OCI-M1 (cell line): ENCODE measurements at places on chromosomes 2 and 18.

DNA sequence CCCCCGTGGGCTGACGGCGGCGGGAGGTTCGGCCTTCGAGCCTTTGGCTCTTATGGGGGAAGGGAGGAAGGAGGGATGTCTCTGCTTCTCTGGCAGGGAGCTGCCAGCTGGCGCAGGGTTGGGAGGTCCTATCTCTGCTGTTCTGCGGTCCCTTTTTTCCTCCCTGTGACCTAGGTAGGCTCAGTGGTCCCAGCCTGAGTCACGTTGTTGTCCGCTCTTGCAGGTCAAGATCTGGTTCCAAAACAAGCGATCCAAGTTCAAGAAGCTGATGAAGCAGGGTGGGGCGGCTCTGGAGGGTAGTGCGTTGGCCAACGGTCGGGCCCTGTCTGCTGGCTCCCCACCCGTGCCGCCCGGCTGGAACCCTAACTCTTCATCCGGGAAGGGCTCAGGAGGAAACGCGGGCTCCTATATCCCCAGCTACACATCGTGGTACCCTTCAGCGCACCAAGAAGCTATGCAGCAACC is 2.5 kb downstream of the DLX1 start:
- DNase-seq: no peak

DNA sequence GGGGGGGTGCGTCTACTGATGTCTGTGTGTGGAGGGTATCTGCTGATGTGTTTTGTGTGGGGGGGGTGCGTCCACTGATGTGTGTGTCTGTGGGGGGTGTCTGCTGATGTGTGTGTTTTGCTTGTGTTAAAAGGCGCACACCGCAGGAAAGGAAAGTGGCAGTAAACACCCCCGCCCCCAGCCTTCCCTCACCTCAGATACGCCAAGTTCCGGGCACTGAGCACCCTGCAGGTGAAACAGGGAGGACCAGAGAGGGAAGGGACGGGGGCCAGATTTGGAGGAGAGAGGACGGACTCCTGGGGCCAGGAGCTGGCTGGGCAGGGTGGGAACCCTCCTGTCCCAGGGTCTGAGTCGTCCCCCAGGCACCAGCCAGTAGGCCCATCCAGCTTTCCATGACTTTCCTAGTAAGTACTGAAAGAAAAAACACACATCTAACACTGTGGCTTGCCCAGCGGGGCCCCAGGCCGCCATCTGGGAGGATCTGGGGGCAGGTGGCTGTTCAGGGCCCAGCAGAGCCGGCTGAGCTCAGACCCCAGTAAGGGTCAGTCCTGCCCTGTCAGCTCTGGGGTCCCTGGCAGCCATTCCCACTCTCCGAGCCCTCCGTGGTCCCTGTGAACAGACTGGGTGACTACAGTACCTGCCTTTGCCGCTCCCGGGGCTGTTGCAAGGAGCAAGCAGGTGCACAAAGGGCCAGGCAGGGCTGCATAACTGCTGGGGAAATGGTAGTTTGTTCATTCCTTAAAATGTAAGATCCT is 126.9 kb downstream of the NFATC1 start:
- DNase-seq: no peak

DNA sequence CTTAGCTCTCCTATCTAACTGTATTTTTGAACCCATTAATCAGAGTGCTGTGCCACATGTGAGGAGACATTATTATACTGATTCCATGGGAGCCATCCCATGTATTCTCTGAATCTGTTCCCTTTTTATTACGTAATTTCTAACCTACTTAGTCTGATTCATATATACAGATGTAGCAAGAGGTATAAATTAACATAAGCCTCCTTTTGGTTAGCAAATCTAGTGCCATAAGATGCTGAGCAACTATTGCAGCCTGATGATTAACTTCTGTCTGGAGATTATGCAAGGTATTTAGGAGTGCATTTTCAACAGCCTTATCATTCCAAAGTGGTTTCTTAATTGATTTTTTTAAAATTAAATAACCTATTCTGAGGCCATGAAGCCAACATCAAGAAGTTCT is 114.1 kb upstream of the MSH2 start:
- no peak for DNase-seq

- DNase-seq: no peak
Measured at GRCh38 chr2:240460781-240461431, 25.4 kb downstream of the GPC1 start.

DNA sequence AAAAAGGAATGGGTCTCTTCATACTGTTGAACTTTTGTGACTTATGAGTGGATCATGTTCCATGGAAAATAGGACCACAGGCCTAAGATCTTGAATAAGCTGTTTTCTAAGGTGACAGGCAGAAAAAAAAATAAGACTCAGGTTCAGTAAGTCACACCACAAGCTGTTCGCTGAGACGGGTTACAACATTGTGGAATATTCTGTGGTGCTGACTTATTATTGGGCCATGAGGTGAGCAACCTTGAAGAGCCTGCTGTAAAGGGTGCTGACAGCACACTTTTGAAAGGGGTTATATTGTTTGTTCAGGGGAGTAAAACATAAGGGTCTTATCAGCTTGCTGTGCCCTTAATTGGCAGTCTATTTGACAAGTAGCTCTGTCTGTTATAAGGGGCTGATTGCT is 439.8 kb upstream of the SLC14A2 start:
- DNase-seq: no peak

- no peak for DNase-seq
Measured at GRCh38 chr2:39470580-39470979, 33.5 kb upstream of the MAP4K3 start.

DNA sequence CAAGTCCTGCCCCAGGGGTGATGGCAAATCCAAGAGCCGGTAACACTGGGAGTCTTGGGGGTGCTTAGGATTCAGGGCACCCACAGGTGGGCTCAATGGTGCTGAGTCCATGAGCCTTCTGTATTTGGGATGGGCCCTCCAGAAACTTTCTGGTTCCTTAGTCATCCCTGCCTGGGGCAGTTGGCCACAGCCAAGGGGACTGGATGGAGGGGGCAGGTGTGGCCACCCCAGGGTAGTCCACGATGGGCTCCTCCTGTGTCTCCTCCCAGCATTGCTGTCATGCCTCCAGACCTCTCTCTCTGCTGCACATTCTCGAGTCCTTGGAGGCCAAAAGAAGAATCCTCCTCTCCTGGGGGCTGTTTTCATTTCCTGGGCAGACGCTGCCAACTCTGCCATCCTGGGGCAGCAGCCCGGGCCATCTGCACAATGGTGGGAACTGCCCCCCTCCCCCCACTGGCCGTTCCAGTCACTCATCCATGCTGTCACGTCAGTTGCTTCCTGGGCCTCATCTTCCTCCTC is 158.0 kb upstream of the TWIST2 start:
- DNase-seq: no peak

DNA sequence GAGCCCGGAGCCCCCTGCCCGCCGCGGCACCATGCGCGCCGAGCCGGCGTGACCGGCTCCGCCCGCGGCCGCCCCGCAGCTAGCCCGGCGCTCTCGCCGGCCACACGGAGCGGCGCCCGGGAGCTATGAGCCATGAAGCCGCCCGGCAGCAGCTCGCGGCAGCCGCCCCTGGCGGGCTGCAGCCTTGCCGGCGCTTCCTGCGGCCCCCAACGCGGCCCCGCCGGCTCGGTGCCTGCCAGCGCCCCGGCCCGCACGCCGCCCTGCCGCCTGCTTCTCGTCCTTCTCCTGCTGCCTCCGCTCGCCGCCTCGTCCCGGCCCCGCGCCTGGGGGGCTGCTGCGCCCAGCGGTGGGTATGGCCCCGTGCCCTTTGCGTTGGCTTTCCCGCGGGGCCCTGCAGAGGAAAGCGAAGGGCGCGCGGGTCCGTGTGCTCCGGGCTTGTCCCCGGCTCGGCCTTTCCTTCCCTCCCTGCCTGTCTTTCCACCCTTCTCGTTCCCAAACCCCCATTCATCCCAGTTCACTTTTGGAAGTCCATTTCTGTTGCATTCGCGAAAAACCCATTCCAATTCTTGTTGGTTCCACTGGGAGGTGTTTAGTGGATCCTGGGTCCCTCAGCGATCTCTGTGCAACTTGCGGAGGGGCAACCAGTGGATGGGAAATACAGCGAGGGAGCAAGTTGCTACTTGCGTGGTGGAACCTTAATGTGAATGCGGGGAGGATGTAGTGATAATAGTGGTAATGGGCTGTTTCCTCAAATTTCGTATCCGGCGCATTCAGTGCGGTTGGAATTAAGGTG is 599 bp downstream of the ADAM23 start:
- no peak for DNase-seq

GRCh38 chr18:45127405-45127804 is 446.7 kb downstream of the SETBP1 start:
- no peak for DNase-seq

- DNase-seq: no peak
Measured at GRCh38 chr2:67374481-67374880, 22.7 kb upstream of the ETAA1 start.

DNA sequence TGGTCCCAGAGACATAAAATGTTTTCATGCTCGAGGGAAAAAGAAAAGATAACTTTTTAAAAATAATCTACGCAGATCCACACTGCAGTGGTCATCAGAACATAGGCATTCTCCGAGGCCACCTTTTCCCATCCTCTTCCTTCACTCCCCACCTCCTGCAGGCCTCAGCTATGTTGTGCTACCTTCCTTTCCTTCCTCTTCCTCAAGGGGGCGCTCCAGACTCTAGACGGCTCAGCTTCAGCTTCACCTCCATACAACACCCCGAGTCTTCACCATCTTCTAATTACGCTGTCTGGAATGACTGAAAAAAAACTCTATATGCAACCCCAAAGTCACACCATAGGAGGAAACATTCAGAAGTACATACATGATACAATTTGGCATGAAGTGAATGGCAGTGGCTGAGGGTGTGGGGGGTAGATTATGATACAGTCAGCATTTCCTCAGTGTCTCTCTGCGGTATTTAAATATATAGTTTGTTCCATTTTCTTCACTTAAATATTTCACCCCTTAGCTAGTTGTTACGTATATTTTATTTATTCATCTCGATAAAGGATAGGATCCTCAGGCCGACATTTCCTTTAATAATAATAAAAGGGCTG is 583.6 kb downstream of the IRS1 start:
- DNase-seq: peak; percentile 84

GRCh38 chr2:135157856-135158255 is 105.8 kb downstream of the RAB3GAP1 start:
- DNase-seq: no peak

DNA sequence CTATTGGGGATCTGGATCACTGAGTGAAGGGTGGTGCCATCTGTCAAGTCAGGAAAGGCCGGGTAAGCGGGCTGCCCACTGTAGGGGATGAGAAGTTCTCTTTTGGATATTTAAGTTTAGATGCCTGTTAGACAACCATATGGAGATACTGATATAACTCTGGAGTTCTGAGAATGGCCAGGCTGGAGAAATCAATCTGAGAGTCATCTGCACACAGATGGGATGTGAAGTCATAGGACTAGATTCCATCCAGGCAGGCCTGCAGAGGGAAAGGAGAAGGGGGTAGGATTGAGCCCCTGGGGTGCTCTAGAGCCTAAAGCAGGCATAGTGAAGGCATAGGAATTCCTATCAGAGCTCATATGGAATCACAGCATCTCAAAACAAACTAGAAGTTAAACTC is 30.1 kb downstream of the SPRED2 start:
- no peak for DNase-seq

DNA sequence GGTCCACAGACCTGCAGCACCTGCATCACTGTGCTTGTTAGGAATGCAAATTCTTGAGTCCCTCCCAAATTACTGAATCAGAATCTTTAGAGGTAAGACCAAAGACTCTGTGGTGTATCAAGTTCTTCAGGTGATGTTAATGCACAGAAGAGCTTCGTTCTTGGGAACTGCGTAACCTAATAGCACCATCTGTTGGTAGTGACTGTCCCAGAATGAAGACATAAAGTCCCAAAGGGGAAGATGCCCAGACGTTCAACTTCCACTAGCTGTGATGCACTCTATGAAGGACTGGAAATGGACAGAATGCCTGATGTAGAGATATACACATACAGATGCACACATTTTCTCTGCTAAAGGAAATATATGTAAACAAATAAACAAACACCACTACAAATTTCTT is 576.0 kb downstream of the LRP1B start:
- DNase-seq: peak; percentile 81

DNA sequence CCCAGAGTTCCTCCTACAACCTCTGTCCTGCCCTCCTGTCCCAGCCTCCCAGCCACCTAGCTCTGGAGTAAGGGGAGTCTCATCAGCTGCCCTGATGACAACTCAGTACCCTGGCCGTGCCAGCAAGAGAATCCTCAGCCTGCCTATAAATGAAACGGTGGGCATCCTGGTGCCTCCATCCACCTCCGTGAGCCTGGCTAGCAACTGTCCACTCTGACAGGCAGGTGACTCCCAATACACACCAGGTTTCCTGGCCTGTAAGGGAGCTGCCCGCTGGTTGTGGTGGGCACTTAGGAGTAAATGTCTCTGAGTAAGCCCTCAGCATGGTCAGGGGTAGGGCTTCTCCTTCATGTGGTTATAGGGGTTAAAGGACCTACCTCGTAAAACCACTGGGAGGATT is 81.5 kb downstream of the XDH start:
- no peak for DNase-seq

DNA sequence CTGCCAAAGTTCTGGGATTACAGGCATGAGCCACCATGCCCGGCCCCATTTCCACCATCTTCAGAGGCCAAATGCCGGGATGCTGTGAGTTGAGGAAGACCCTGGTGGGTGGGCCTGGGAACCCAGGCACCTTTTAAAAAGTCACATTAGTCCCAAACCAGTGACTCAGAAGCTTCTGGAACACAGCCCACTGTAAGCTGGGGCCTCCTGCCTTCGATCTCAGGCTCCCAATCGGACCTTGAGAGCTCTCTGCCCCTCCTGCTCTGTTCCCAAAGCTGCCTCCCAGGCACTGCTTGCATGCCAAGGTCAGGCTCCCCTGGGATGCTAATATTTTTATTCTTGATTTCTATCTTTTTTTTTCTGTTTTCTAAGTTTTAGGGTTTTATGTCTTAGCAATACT is 4.2 kb downstream of the ADCY3 start:
- no peak for DNase-seq

DNA sequence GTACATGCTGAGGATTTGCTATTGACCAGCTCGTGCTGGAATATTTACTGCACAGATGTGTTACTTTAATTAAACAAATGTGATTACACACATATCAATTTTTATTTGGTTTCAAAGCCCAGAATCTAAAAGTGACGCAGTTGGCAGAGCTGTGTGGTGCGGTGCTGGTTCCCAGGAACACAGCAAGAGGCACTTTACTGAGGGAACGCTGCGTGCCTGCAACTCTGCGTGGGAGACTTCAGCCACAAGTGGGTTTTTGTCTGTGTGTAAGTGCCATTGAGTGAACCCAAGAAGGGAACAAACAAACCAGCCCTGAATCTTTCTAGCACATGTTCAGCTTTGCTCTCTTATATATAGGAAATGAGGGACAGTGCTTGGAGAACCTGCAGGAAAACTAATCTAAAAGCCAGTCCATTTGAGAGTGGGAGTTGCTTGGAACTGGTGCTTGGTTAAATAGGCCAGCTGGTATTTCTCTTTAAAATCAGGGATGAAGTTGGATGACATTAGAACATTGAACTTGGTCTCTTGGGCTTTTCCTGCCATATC is 196.6 kb upstream of the CELF4 start:
- DNase-seq: no peak

GRCh38 chr18:56161566-56162260 is 476.7 kb downstream of the TXNL1 start:
- no peak for DNase-seq

- DNase-seq: no peak
Measured at GRCh38 chr2:217800433-217801114, 202.2 kb downstream of the TNS1 start.

- no peak for DNase-seq
Measured at GRCh38 chr18:74416124-74416523, 41.0 kb downstream of the DIPK1C start.

GRCh38 chr2:31430439-31431165 is 16.1 kb upstream of the XDH start:
- no peak for DNase-seq
